ENCODE measurements at places on chromosomes 5 and 9.

GRCh38 chr9:106879439-106879882, 16.5 kb downstream of the ZNF462 start:
- DNase-seq: no peak

DNA sequence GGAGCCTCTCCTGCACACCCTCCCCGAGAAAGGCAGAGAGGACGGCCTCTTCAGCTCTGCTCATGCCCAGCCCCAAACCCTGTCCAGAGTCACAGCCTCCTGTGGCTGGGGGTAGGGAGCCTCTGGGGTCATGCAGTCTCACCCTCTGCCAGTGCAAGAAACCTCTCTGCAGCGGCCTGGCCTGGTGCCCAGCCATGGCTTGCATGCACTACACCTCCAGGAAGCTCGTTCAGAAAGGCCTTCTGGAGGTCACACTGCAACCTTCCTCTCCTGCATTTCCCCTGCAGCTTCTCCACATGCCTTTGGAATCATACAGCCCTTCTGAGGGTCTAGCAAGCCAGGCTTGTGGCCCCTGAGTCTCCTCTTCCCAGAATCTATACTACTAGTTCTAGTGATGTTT, 17.9 kb downstream of the CSF1R start:
- DNase-seq: no peak

DNA sequence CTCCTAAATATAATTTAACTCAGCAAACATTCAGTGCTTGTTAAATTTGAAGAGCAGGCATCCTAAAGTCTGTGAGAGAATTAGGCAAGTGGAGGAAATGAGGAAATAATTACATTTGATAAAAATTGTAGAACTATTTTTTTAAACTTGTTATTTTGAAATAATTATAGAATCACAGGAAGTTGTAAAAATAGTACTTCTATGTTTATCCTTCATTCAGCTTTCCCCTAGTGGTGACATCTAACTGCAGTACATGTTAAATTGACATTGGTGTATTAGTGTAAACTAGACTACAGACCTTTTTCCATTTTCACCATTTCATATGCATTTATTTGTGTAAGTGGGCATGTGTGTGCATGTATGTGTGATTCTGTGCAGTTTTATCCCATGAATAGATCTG, 51.6 kb downstream of the F2RL2 start:
- no peak for DNase-seq

DNA sequence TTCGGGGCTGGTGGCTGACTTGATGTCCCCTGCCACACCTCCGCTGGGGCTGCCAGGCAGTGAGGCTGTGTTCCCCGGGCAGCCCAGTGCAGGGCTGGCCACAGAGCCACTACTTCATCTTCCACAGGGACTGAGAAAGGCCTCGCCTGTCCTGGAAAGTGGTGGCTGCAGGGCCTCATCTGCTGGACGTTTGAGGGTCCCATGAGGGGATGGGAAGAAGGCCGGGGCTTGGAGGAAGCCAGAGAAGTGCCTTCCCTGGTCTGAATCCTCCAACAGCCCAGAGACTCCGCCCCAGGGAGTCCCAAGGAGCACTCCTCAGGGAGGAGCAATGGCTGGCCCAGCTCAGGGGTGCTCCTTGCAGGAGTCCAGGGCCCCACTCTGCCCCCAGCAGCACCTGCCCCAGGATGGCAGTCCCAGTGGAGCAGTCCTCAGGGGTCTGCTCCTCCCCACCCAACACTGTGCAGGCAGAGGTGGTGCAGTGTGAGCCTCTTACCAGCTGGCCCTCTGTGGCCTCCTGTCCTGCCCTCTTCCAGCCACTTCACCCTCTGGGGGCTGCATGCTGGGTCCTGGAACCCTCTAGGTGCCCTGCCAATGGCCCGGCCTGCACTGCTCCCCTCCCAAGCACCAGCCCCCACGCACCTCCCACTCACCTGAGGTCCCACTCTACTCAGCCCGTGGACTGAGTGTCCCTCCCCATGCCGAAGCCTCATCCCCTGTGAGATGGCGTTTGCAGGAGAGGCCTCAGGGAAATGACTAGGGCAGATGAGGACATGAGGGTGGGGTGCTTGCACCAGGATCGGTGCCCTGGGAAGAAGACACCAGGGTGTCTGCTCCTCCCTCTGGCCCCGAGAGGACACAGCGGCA, 47.3 kb upstream of the COL5A1 start:
- DNase-seq: no peak

- peak; percentile 63 for DNase-seq
These were observed at the start of gene GBGT1 for GRCh38 chr9:133163504-133164172. TSS of gene GBGT1 (minus strand) at chr9:133163914. CDS start at chr9:133162412, 1,502 bp downstream.

DNA sequence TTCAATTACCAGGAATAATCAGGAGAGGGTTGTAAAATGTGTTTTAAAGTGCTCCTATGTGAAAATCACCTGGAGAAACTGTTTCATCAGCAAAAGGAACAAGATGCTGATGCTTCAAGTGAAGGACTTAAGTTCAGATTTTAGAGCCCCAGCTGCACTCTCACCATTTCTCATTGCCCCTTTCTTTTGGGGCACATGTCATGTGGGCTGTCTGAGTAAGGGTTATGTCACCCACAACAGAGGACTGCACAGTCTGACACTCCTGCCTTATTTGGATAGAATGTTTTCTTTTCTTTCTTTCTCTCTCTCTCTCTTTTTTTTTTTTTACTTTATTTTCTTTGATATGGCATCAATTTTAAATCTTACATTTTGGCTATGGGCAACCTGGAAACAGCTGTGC, 204.1 kb upstream of the EFNA5 start:
- no peak for DNase-seq

- no peak for DNase-seq
These were observed 123.3 kb downstream of the PHF2 start for GRCh38 chr9:93699650-93700049.

DNA sequence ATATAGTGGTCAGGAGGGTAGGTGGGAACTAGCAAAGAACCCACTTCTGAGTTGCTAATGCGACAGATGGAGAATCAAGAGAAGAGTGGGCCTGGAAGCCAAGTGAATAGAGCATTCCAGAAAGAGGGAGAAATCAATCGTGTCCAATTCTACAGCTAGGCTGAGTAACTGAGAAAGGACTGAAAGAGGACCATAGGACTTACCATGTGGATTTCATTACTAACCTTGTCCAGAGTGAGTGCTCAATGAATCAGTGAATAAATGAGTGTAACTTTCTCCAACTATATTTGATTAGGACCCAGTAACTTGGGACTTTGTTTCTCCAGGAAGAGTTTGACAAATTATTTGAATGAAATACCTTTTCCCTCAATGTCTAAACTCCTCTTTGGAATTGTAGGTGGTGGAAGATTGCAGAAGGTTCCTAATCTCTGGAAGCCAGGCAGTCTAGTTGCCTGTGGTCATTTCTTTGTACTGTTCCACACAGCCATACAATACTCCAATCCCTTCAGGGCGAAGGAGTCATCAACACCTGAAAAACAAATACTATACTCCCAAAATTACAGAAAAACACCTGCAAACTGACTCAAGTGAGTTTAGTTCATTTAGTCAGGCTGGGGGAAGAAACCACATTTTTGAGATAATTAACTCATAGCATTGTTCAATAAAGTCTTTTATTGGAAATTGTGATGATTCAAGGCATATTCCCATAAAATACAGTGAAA, 2.6 kb upstream of the F2RL1 start:
- peak; percentile 41 for DNase-seq

DNA sequence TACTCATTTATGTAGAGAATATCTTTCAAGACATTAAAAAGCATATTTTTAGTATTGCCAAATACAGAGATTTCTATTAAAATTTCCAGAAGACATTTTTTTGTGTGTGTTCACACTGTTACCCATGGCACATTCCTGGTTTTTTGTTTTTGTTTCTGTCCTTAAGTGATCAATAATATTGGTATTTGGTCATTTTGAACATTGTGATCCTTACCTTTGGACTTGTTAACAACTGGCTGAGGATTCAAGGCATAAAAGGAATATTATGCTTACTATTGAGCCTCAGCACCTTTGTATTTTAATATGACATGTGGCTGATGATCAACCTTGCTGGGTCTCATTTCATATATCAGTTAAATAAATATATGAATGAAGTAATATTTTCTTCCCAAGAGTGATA, 41.9 kb downstream of the ITGA1 start:
- DNase-seq: no peak

DNA sequence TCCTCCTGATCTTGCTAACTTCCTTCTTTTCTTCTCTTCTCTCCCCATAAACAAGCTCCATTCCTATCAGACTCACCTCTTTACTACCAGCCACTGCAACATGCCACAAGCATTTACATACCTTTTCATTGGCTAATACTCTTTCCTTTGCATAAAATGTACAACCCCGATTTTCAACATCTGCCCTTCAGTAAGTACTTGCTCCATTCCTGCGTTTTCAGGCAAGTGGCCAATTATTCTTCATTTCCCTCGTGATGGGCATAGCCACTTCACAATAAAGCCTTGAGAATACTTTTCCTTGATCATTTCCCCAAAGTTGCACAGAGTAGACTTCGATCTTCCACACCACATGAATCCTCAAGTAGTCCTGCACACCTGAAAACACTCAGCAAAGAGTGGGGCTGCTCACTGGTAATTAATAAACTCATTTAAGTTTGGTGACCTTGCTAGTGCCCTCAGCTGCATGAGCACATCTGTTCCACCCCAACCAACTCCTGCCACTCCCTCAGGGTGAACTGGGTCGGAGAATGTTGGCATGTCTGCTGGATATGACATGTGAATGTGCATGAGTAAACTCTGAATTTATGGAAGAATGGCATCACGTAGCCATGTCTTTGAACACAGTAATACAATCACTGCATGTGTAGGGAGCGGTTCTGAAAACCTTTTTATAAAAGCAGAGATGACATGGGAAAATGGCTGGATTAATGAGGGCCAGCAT, 535.8 kb downstream of the SEMA5A start:
- no peak for DNase-seq

DNA sequence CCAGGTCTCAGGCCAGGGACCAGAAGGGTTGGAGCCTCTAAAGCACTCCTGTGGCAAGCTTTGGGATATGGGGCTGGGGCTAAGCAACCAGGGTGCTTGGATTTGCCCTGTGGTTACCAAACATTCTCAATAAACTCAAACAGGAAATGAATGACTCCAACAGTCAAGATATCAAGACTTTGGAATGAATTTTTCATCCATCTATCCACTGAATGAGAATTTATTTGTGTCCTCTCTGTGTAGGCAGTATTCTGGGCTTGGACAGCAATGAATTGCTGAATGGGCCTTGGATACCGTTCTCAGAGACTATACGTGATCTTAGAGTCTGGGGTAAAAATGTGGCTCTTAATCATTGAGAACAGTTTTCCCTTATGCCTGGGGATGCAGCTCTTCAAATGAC, 212.5 kb downstream of the DAB2IP start:
- DNase-seq: peak; percentile 16

DNA sequence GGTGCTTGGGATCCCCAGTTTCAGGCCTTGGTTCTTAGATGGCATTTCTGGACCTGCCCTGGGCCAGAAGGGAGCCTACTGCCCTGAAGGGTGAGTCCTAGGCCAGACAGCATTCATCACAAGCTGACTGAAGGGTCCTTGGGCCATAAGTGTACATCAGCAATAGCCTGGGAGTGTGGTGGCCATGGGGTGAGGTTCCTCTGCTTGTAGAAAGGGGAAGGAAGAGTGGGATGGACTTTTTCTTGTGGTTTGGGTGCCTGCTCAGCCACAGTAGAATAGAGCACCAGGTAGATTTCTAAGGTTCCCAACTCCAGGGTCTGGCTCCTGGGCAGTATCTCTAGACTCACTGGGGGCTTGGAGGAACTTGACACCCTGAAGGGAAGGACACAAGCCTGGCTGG, 95.2 kb upstream of the PHF24 start:
- DNase-seq: no peak

GRCh38 chr5:132098151-132098594, 24.6 kb downstream of the CSF2 start:
- DNase-seq: peak; percentile 19

GRCh38 chr5:76310208-76310607, 92.9 kb upstream of the IQGAP2 start:
- no peak for DNase-seq

GRCh38 chr5:5050801-5051200, 89.3 kb upstream of the ADAMTS16 start:
- no peak for DNase-seq

DNA sequence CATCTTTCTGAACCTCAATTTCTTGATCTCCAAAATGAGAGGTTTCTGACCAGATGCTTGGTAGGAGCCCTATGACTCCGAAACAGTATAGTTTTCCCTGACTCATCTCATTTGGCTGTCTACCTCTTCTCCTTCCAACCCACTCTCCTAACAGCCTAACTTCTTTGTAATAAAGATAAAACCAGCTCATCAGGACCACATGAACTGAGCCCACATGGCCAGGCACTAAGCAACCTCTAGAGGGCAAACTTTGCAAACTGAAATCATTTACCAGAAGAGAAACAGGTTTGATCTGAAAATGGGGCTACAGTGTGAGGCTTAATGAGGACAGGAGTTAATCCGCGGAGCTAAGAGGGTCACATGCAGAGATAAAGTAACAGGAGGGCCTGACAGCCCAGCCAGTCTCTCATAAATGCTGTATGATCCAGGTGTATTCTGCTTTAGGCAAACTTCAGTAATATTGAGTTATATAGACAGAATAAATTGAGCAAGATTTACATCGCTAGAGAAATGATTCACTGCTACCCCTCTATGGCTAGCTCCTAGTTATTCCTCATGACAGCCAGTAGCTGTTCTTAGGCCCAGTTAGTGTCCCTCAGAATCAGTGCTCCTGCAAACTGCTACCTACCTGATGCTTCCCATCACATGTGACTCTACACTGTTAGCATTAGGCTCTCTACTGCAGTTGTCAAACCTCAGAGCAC, 64.6 kb downstream of the ABCA1 start:
- peak; percentile 85 for DNase-seq

- DNase-seq: no peak
These were observed 212.5 kb downstream of the CFAP90 start for GRCh38 chr5:7638456-7638855.

DNA sequence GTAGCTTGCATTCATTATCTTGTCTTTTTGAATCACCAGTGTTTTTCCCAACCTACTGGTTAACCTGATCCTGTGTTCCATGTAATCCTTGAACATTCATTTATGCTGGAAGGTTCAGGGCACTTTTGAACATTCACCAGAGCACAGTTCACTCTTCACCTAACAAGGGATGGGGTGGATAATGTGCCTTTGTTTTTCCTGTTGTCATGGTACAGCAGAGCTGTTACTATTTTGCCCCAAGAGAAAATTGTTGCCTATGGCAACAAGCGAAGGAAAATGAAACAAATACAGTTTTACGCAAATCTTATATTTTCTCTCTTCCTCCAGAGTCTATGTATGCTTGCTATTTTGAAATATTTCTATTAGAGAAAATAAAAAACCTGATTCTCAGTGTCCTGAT, 60.3 kb upstream of the RIOK2 start:
- no peak for DNase-seq

GRCh38 chr5:159907689-159908590, 8.3 kb upstream of the ADRA1B start:
- no peak for DNase-seq

- no peak for DNase-seq
These were observed 72.2 kb upstream of the ADAMTS19 start for GRCh38 chr5:129387944-129388343.

- DNase-seq: no peak
These were observed 11.8 kb downstream of the NR2F1 start for GRCh38 chr5:93594591-93595419.

GRCh38 chr5:28104080-28104479, 1065.7 kb upstream of the CDH9 start:
- DNase-seq: no peak

All from adipocyte (in vitro differentiated cells).